ENCODE measurements at places on chromosomes 2 and 18.

DNA sequence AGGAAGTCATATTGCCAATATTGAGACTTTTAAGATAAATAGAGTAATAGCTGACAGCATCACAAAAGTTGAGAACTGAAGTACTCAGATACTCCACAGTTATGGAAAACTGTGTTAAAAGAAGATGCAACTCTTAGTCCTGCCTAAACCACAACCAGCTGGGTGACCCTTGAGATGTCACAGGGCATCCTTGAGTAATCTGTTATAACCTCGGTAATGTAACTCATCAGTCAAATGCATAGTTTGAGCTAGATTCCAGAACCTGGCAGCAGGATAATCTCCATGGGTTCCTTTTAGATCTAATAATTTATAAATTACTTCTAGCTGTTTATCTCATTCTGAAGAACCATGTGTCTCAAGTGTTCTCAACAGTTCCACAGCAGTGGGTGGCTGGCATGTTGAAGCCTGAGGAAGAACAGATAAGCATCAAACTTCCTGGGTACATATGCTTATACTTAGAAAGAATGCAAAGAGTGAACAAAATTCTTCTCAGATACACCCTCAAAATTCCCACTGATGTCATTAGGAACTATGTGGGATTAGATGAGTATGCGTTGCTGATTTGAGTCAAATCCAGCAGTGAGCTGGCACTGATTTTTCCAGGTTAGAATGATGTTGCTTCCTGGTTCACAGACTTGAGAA lies 304.1 kb upstream of the ERBB4 start:
- DNase-seq = no peak

GRCh38 chr2:230152334-230152733 lies 67.5 kb downstream of the SP110 start:
- DNase-seq = no peak

DNA sequence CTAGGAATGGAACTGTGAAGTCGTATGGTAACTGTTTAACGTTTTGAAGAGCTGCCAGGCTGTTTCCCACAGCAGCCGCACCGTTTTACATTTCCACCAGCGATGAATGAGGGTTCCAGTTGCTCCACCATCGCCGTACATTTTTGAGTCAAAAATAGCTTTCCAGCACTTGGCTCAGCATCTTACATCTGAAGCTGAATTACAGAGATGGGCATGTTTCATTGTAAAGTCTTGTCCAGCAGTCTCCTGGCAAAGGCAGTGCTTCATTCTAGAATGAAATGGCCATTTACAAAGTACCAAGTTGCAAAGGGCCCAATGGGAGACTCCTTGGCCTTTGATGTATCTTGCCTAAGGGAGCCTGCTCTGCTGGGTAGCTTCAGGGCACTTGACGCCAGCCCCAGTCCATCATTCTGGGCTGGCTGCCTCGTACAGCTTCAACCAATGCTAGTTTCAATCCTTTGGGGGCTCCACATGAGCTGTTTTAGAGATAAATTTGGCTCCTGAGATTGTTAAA lies 45.1 kb downstream of the ATIC start:
- DNase-seq = no peak

GRCh38 chr2:222088561-222088960 lies 210.2 kb downstream of the PAX3 start:
- no peak for DNase-seq

- DNase-seq = no peak
Measured at GRCh38 chr2:64168201-64168600, 24.0 kb upstream of the PELI1 start.

DNA sequence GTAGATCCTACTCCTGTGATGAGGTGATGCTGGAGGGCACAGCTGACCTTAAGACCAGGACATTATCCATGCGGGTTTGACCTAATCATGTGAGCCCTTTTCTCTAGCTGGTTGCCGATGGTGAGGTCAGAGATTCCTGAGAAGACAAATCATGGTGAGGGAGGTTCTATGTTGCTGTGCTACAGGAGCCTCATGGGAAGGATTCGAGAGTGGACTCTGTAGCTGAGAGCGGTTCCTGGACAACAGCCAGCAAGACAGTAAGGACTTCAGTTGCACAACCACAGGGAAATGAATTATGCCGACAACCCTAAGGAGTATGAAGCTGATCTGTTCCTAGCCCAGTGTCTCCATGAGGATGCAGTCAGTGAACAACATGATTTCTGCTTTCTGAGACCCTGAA lies 80.4 kb downstream of the EPB41L3 start:
- DNase-seq = no peak

All from putamen (tissue), 1 donor.